ENCODE measurements at places on chromosomes 3 and 15. TPM values are rescaled to one million over a fixed set of nuclear protein-coding genes. Genes with fewer than 3 reads are reported as not detected.

The COLQ gene
- total RNA-seq: 0.29 TPM

The LRRC31 gene
- total RNA-seq: not detected

The ZBTB20 gene
- total RNA-seq: 1.4 TPM

The GOLGA8Q gene
- total RNA-seq: not detected

The PLA2G4D gene
- not detected for total RNA-seq
